ENCODE measurements at places on chromosomes 5 and 9.

DNA sequence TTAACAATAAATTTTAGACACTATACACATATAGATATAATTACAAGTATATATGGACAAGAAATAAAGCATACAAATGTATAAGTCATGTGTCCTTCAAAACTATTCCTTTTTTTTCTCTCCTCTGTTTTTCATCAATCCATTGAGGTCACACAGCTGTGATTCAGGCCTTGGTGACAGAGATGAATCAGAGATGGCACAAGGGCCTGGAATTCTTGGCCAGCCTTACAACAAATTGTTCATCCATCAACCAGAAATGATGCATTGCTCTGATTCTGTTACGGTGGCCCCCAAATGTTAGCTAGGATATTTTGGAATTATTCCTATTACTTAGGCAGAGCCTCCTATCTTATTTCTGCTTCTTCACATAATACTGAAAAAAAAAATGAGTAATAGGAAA lies 108.7 kb upstream of the MPDZ start:
- no peak for DNase-seq

DNA sequence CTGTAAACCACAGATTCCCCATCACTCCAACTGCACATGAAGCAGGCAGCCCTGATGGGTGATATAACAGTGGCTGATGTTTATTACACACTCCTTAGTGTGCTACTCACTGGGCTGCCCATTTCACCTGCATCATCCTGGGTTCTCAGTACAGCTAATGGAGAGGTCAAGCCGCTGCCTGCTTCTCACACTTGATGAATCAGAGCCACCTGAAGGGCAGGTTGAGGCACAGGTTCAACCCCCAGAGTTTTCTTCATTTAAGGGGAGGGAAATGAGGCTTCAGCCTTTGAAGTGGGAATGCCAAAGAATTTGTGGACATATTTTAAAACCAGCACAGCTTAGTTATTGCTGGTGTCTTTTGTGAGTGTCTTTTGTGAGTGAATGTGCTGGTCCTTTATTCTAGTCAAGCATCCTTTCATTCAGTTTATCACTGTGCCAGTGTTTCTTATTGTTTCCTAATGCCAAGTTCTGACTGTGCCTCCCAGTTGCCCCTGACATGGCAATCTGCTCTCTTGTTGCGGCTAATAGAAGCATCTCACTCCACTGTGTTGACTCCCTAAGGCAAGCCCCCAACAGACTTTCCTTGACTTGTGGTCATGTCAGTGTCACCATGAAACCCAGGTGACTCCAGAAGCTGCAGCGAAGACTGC lies 109.2 kb downstream of the FBXL7 start:
- DNase-seq, result no peak

GRCh38 chr5:118700510-118700909 lies 287.8 kb downstream of the DTWD2 start:
- no peak for DNase-seq

DNA sequence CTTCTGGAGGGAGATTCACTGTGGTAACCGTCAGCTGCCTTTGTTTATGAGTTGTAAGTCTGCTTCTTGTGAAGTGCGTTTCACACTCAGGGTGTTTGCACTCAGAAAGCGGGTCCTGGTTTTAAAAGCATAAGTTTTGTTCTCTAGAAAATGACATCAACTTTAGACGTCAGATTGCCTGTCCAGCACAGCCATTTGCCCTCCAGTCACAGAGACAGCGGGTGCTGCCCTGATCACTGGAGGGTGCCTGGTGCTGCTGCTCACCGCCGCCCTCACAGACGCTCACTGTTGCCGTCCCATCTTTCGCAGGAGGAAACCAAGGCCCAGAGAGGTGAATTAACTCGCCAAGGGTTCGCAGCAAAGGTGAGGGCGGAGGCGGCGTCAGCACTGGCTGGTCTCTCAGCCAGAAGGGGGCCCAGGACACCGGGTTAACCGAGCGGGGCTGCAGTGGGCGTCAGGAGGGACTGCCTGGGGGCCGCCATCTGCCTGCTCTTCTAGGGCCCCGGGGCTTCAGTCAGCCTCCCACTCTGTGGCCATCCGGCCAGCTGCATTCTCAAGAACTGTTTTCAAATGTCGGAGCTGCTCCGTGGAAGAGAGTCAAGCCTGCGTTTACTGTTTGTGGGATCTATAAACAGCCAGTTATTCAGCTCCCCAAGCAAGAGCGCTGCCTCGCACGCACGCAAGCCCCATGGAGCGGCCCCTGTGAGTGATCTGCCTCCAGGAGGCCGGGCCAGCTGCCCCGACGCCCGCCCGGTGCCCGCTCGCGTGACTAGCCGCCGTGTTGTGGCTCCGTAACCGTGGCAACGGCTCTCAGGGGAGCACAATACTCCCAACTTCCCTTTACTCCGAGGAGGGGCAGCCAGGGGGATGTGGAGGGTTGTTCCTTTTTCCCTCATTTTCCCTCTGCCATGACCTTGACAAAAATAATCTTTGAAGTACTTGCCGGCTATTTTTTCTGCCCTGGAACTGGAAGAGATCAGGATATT lies 43.4 kb upstream of the EXOC3 start:
- DNase-seq, result peak; percentile 43

GRCh38 chr5:173835131-173835530 lies 53.0 kb upstream of the CPEB4 start:
- DNase-seq, result no peak

- no peak for DNase-seq
These were observed 1.5 kb downstream of the NKX2-5 start for GRCh38 chr5:173233347-173234128.

DNA sequence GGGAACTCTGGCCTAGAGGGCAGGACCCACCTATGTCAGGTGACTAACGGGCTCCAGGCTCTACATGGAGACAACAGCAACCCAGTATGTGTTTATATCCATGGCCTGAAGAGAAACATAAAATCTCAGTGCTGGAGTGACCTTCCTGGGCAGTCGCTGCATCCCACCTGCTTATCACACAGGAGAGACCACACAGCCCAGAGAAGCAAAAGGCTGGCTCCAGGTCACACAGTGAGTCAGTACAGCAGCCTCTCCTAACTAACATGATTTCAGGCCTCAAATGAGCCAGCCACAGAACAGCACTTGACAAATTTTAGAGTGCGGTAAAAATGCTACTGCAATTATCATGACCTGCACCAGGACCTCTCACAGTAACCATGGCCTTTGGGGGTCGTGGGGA lies 54.0 kb upstream of the TGFBR1 start:
- DNase-seq, result no peak

DNA sequence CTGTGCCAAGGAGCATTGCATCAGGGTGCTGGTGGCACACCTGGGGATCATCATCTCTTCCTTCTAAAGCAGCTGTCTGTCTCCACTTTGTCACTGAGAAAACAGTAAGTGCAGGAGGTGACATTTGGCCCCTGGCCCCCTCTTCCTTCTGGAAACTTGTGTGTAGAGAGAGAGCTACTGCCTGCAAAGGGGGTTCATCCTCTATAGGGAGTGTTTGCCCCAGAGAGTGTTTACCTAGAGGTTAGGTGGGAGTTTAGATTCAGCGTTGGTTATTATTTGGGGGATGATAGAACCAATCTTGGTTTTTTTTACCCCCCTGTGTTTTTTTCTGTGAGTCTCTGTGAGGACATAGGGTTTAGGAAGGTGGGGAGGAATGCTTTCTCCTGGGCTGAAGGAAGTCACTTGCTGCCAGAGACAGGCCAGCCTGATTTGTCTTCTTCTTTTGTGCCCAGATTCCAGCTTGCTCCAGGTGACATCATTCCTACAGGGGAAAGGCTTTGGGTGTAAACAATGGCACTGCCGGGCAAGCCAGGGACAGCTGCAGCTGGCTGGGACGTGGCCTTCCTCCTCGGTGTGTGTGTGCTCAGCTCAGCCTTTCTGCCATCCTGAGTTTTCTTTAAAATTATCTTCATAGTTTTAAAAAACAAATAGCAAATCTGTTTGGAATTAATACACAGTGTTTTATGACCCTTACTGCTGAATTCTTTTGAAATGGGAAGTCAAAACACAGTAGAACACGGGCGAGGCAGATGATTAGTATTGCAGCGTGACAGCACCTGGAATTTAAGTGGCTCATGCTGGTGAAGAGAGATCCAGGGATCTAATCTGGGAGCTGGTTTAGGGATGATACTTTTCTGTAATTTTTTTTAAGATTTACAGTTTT lies 24.5 kb downstream of the PRRC2B start:
- no peak for DNase-seq

DNA sequence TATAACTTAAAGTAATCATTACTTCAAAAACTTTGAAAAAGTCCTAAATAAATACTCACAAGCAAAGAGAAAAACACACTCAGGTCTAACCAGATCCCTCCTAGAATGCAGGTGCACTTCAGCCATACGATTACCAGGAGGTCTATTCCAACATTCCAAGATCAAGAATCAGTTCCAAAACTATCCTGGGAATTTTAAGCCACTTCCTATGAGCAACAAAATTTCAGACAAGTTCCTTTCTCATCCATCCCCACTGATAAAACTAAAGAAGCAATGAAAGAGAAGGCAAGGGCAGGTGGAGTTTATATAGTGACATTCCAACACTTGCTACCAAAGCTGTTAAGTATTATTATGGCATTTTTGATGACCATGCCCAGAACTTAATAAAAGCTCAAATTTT lies 29.6 kb downstream of the MLLT3 start:
- no peak for DNase-seq

GRCh38 chr5:132465059-132465707 lies 25.4 kb downstream of the IRF1 start:
- no peak for DNase-seq

DNA sequence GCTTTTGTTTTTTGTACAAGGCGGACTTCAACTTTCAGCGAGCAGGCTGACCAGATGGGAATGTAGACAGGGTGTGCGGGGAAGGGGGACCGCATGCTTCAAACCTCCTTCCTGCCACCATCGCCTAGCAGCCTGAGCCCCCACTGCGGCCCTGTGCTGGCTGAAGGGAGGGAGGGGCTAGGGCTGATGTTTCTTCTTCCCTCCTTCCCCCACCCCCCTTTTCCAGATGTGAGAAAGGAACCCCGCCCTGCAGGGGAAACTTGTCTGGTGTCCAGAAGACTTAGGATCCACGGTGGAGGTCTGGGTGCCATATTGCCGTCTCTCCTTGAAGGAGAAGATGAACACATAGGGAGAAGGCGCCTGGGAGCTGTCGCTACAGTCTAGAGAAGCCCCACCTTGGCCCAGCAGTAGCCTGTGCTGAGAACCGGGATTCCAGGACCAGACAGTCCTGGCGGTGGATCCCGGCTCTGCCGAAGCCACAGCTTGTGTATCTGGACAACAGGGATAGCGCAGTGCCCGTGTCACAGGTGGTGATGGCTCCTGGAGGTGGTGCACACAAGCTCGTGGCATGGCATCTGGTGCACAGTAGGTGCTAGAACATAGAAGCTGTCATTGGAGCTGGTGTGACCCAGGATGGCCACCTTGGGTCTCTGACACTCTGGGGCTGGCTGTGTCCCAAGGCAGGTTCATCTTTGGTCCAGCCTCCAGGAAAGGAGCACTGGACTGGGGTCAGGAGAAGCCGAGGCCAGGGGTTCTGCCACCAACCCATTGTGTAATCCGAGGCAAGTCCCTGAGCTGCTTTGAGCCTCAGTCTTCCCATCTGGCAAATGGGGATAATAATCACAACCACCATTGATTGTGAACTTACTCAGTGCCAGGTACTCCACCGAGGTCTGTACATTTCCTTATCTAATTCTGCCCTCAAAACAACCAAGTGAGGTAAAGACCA lies 205.6 kb downstream of the C9orf50 start:
- no peak for DNase-seq

DNA sequence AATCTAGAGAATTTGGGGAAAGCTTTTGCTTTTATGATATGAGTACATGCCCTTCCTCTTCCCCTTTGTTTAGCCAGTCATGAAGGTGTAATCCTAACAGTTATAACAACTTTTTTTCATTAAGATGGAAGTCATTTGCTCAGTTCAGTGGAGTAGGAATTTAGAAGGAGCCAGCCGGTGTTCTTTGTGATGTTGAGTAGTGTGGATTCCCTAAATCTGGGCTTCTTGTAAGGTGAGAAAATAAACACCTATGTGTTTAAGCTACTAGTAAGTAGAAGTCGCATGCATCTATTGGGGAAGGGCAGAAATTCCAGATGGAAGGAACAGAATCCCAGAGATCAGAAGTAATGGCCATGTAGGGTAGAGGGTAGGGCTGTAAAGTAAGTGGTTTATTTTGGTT lies 13.6 kb upstream of the CNTLN start:
- DNase-seq, result no peak

GRCh38 chr9:109737295-109737694 lies 42.7 kb upstream of the PALM2AKAP2 start:
- DNase-seq, result no peak

DNA sequence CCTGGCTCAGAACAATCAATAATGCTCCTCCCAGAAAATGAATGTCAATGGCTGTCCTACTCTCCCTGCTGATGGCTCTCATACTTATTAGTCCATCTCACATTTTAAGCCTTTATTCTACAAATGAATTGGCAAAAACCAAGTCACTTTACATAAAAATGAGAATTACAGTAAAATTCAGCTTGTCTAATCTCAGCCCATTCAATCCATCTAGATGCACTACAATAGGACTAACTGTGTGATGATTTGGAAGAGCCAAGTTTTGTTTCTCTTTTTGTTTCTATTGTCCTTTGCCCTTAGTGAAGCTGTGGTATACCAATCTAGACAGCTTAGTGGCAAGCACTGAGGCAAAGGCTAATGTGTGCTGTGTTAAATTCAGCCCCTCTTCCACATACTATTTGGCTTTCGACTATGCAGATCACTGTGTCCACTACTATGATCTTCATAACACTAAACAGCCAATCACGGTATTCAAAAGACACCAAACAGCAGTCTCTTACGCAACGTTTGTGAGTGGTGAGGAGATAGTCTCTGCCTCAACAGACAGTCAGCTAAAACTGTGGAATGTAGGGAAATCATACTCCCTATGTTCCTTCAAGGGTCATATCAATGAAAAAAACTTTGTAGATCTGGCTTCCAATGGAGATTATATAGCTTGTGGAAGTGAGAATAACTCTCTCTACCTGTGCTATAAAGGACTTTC lies 140.8 kb upstream of the ZNF462 start:
- DNase-seq, result no peak
